ENCODE measurements at places on chromosomes 16 and 17.

GRCh38 chr17:7988750-7989178 is 13.7 kb upstream of the GUCY2D start:
- DNase-seq, result peak; percentile 29

GRCh38 chr17:2192367-2193057 is 111.1 kb downstream of the SMG6 start:
- DNase-seq, result peak; percentile 28

GRCh38 chr16:7849841-7850240 is 517.2 kb downstream of the RBFOX1 start:
- no peak for DNase-seq

DNA sequence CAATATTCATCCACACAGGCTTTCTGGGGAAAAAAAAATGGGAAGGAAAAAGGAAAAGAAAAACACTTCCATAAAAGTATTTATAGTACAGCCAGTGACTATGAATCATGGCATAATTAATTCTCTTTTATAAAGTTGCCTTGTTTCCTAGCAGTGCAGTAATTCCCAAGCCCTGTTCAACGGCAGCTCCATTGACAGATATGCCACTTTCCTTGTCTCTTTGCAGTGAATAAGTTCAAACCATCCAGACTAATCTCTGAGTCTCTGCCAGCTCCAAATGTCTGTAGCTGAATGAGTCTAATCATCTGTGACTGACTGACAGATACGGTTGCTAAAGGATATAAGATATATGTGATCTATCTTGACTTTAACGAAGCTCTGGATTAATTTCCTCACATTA is 52.9 kb upstream of the KCNJ16 start:
- no peak for DNase-seq

- no peak for DNase-seq
Observed at GRCh38 chr16:72590151-72590937, 418.4 kb upstream of the PMFBP1 start.

Data from activated CD4-positive, alpha-beta T cell treated with anti-CD3 and anti-CD28 coated beads, Interleukin-2, amount 50 U/mL, for 4 hours (primary cell).